Fibroblast of skin of right biceps (primary cell): ENCODE measurements at places on chromosomes 2 and 18.

- no peak for DNase-seq
Measured at GRCh38 chr2:159904127-159904958, 106.3 kb upstream of the CD302 start.

DNA sequence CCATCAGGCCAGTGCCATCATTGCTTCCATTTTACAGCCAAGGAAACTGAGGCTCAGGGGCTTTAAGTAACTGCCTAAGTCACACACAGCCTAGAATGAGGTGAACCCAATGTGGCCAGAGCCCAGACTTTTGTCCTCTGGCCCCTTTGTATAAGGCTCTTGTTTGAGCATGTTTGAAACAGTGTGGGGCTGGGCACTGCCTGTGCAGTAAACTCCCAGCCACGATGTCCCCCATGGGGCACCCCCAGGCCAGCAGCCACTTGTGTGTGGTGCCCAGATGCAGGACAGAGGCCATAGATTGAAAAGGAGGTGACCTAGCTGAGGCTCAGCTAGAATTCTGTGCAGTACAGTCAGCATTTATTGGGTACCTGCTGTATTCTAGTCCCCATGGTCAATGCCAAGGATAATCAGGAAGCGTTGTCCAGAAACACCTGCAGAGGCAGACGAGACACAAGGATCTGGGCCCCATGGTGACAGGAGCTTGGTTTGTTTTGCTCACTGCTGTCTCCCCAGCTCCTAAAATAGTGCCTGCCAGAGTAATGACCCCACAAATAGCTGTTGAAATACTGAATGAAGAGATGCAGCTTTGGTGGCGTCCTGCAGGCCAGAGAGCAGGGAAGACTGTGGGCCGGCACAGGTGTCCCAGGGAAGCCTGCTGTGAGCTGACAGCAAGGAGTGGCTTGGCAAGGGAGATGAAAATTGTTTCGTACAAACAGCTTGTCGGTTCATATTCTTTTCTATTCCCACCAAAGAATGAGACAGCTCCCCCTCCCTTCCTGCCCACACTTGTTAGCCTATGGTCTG is 160.7 kb downstream of the LDLRAD4 start:
- no peak for DNase-seq

GRCh38 chr2:117714745-117715417 is 99.6 kb upstream of the DDX18 start:
- no peak for DNase-seq

DNA sequence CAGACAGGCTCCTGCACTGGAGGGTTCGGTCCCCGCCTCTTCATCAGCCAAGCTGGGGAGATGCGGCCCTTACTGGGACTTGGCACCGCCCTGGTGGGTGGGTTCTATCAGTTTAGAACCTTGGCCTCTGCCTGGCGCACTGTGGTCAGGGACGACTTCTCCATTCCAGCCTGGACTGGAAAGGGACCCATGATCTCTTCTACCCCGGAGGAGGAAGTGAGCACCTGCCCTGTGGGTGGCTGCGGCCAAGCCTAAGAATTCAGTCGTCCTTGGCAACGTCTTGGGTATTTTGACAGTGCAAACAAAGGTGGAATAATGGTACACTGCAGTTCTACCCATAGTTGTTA is 106.9 kb upstream of the CD302 start:
- DNase-seq: no peak

DNA sequence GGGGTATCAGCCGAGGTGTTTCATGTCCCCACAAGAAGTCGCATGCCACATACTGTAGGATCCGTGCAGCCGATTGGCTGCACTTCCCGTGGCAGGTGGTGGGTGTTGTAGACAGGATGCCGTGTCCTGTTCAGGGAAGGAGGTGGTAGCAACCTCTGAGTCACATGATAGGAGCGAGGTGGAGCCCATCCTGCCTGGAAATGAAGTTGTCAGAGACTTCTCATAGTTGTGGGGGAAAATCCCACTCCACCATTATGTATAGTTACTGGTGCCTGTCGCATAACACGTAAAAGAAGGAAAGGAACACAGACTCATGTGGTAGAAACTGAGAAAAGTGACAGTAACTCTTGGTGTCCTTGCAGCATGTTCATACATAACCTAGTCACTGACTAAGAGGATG is 91.4 kb upstream of the IL1R2 start:
- no peak for DNase-seq

- DNase-seq: peak; percentile 64
Measured at GRCh38 chr18:55236150-55236931, 277.1 kb upstream of the CCDC68 start.

GRCh38 chr2:54237428-54237827 is 18.6 kb downstream of the TSPYL6 start:
- DNase-seq: no peak

GRCh38 chr2:27191070-27191829 is 20.6 kb upstream of the ATRAID start:
- peak; percentile 71 for DNase-seq

DNA sequence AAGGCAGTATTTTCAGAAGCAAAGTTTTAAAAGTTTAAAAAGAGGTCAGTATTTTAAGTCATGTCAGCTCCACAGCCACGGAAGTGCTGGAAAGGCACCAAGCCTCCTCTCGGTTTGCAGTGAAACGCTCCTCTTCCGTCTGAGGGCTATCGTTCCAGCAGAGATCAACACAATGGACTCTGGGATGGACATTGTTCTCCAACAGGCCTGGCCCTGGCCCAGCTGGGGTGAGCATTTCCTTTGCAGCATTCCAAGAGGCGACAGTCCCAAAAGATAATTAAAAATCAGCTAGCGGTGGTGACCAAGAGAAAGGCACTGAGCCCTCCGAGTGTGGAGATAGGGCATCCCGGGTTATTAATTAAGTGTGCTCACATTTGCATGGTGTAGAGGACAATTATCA is 95.9 kb upstream of the LCLAT1 start:
- DNase-seq: no peak

DNA sequence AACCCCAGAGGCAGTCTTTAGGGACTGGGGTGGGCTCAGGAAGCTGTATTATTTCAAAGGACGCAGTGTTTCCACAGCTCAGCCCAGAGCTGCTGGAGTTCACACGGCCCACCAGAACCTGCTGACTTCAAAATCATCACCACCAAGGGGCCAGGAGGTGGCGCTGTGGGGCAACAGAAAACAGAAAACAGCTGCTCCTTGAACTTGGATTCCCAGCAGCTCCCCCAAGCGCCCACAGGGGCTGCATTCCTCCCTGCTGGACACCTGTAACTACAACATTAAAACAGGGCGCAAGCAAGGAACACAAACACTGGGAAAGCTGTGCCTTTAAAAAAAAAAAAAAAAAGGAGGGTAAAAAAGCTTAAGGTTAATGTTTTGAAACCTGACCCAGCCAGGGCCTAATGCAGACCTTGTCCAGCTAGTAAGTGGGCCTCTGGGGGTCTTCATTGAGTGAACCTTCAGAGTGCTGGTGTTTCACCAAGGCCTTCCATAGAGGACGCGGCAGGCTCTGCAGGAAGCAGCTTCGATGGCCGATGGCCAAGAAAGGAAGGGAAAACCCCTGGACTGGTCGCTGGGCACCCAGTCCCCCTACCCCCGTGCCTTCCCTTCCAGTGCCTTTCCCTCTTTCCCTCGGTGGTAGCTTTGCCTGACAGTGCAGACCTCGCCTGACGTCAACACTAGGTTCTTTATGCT is 25.9 kb downstream of the MLPH start:
- DNase-seq: peak; percentile 87

GRCh38 chr2:232892221-232892620 is 22.2 kb downstream of the SNORC start:
- DNase-seq: no peak

DNA sequence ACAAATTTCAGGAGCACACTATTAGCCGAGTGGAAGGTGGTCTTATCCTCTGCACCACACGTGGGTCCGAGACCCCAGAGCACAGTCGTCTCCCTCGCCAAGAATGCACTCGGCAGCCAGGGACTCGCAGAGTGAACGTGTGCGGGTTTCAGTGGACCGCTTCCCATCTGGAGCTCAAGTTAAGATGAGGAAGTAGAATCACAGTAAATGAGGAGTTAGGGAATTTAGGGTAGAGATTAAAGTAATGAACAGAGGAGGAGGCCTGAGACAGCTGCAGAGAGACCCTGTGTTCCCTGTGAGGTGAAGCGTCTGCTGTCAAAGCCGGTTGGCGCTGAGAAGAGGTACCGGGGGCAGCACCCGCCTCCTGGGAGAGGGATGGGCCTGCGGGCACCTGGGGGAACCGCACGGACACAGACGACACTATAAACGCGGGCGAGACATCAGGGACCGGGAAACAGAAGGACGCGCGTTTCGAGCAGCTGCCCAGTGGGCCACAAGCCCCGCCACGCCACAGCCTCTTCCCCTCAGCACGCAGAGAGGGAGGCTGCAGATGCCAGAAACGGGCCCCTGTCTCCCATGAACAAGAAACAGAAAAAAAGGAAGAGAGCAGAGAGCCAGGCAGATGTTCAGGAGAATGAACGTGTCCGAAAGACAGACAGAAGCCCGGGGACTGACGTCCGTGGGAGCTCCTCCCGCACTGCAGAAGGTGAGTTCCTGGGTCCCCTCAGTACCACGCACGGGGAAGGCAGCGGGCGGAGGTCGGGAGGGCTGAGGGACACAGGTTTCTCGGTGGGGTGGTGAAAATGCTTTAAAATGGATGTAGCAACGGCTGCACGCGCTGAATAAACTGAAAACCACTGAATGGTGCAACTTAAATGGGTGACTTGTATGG is 5.4 kb upstream of the KCNG2 start:
- DNase-seq: no peak

DNA sequence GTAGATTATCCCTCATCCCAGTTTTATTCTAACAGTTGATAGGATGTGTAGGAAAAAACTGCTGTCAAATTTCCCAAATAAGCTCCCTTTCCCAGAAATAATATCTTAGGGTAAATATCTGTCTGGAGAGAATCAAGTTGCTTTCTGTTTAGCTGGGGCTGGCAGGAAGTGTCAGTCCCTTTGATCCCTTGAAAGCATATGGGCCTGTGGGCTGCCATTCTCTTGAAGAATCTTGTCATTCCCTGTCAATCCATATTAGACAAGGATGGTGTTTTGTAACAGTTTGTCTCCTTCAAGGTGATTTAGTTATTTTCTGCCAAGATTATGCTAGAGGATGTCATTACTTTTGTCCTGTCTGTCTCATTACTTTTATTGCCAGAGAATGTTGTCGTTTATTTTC is 37.1 kb upstream of the UBE2E3 start:
- no peak for DNase-seq

GRCh38 chr18:12679183-12679786 is 21.4 kb upstream of the SPIRE1 start:
- peak; percentile 71 for DNase-seq

- DNase-seq: no peak
Measured at GRCh38 chr2:124246170-124246569, 221.1 kb downstream of the CNTNAP5 start.

- no peak for DNase-seq
Measured at GRCh38 chr2:239187464-239188253, 213.2 kb downstream of the HDAC4 start.

- peak; percentile 72 for DNase-seq
Measured at GRCh38 chr2:241804326-241805229, 4.4 kb upstream of the NEU4 start.

GRCh38 chr18:77147418-77147852 is 14.9 kb upstream of the MBP start:
- peak; percentile 60 for DNase-seq

GRCh38 chr2:63871864-63872263 is 30.2 kb downstream of the UGP2 start:
- no peak for DNase-seq

DNA sequence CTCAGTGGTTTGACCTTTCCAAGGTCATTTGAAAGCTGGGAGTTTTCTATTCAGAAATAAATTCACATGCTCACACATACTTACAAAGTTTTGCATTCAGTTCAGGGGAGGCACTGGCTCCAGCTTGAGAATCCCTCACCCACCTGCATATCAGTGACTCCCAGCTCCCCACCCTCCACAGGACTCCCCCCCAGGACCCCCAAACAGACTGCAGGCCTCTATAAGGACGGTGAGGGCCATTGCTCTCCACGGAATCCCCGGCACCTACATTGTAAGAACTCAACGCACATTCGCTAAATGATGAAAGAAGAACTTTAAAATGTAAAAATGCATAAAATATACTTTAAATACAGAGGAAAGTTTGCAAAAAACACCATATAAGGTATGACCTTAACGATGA is 97.2 kb upstream of the TEX51 start:
- no peak for DNase-seq

DNA sequence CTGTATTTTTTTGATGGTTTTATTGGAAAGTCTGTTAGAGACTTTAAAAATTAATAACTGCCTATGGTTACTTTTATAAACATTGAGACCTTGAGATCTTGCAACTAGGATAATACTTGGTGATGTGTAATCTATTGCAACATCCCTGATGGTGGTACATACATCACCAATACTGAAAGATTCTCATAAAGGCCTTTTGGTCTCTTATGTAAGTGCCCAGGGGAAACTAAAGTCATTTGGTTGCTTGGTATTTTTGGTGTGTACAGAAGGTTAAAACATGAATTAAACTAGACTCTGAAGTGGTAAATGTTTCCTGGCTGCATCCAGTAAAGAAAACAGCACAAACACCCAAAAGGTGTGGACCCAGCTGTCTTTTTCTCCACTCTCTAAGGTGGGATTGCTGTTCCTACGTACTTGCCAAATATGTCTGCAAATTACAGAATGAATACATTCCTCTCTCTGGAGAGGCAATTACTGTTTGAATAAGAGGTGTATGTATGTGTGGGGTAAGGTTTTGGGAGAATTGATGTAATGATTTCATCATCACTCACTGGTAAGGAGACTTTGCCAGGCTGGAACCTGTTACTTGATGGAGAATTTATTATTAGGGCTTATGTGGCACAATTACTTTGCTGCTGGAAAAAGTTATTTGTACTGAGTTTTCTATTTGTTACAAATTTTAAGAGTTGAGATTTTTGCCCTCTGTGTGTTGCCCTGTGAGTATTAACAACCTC is 3.6 kb downstream of the B3GNT2 start:
- DNase-seq: peak; percentile 37

- no peak for DNase-seq
Measured at GRCh38 chr18:75057169-75057960, 151.6 kb downstream of the PTGR3 start.

GRCh38 chr2:177783835-177784744 is 288.5 kb downstream of the PDE11A start:
- DNase-seq: no peak

- no peak for DNase-seq
Measured at GRCh38 chr18:9734189-9734588, 26.1 kb downstream of the RAB31 start.

DNA sequence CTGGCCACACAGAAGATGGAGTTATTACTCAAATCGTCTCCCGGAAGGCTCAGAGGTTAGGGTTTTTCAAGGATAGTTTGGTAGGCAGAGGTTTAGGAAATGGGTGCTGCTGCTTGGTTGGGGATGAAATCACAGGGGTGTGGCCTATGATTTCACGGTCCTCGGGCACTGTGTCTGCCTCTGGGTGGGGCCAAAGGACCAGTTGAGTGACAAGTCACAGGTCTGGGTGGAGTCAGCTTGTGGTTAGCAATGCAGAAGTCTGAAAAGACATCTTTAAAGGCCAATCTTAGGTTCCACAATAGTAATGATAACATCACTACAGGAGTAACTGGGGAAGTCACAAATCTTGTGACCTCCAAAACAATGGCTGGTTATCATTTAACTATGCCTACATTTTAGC is 387.8 kb downstream of the ZNF521 start:
- DNase-seq: no peak

GRCh38 chr18:5524660-5525059 is 19.1 kb downstream of the EPB41L3 start:
- no peak for DNase-seq
